ENCODE measurements at places on chromosomes 11 and 22. TPM values are rescaled to one million over a fixed set of nuclear protein-coding genes. Genes with fewer than 3 reads are reported as not detected.

DNA sequence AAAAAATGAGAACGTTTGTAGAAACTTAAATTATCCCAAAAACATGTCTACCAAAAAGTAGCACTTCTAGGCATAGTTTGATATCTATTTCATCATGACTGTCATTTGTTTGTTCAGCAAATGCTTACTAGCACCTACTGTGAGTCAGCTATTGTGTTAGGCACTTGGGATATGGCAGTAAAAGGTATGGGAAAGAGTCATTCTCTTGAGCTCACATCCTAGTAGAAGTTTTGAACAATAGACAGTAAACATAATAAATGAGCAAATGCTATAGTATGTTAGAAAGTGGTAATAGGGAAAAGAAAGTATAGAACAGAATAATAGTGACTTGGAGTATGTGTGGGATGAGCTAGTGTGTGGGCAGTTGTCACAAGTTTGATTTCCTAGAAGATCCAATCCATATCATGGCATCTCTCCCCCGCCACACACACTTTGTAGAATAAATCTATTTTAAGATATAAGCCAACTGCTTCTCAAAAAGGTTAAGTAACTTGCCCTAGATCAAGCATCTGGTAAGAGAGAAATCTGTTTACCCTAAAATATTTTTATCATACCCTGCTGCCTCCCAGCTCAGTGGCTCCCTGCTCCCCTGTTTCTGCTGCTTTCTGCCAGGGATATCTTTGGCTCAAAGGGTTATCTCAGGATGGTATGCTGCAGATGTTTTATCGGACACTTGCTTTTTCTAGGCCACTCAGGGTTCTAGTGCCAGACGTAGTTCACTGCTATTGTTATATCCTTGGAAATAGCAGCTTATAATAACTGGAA is 129.7 kb downstream of the NCAM1 start:
- no peak for DNase-seq

GRCh38 chr11:109794501-109794900 is 298.7 kb upstream of the ZC3H12C start:
- no peak for DNase-seq

- DNase-seq = no peak
Measured at GRCh38 chr11:122176651-122177050, 60.6 kb upstream of the BLID start.

GRCh38 chr11:119671561-119672015 is 57.4 kb downstream of the NECTIN1 start:
- peak; percentile 27 for DNase-seq

GRCh38 chr22:19745155-19746101 is 15.2 kb upstream of the TBX1 start:
- peak; percentile 50 for DNase-seq

DNA sequence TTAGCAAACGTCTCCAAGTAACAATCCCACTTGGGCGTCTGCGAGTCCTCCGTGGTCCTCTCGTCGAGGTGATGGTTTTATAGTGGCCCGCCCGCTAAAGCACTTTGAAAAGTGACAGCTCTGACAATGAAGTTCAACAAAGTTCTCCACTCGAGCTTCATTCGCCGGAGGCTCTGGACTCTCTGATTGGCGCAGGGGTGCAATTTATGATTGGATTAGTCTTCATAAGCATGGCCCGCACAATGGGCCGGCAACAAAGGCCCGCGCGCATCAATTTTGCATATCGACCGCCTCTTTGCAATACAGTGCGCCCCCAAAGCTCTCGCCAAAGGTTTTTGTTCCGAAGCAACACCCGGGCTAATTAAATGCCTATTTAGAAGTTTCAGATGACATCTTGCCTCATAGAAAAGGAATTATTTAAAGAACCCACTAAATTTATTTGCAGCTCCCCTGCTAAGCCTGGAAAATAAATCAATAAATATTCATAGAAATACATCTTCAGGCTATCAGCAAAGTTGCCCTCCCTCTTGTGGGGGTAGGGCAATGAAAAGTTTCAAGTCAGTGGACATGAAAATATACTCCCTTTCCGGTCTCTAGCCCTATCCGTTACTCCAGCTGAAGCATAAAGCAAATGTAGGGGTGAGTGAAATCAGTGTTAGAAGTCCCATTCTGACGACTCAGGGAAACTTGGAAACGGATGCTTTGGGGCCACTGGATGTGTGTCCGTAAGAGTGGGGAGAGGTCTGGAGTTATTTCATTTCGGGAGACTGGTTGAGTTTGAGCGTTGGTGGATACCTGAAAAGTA is at the start of gene DBX1:
Gene DBX1, minus strand, starts transcription at position 51 of the 805 bp plus-strand sequence. CDS start 151 bp downstream, outside the sequence.
- DNase-seq = no peak

- no peak for DNase-seq
Measured at GRCh38 chr11:70528046-70528793, 129.9 kb downstream of the CTTN start.

DNA sequence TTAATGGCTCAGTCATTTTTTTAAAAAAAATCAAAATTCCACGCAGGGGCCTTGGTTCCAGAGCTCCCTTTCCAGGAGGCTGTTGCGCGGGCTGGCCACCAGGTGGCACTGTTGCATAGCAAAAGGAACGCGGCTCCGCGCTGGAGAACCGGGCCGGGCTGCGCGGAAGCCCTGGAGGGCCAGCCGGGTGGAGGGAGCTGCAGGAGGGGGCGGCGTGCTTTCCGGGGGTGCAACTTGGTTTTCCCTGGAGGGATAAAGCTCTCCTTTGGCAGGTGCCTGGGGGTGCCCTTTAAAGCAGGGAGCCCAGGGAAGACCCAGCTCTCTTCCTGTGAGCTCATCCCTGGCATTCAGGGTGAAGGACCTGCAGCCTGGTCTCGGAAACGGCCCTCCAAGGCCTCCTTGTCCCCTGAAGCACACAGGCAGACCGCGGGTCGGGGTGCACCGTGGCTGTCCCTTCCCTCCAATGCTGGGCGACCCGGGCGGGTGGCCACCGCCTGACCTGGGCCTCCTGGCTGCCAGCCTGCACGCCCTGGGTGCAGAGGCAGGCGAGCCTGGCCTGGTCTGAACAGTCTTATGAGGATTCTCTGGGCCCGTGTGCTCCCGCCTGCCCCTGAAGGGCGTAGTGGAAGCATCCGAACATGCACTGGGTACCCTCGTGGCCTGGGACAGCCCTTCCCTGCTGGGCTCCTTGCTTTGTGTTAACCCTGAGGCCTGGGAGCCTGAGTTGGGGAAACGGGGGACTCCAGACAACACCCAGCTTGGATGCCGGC is 23.4 kb downstream of the KRTAP5-5 start:
- DNase-seq = peak; percentile 48

DNA sequence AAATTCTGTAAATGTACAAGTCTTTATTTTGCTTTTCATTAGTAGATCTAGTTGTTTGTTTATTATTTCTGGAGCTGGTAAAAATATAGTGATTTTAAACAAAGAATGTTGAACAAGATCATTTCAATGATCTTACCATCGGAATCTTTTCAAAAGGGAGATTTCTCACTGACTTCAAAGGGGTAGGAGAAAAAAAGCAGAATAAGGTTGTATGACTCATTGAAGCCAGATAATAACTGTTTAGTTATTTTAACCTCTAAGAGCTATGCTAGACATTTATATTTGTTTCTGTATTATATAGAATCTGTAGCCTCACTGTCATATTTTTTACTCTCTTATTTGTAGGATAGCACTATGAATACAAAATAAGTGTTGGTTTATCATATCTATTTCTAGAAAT is 8.1 kb upstream of the PDE3B start:
- DNase-seq = no peak

GRCh38 chr11:103928802-103929161 is 107.7 kb upstream of the DDI1 start:
- DNase-seq = no peak

DNA sequence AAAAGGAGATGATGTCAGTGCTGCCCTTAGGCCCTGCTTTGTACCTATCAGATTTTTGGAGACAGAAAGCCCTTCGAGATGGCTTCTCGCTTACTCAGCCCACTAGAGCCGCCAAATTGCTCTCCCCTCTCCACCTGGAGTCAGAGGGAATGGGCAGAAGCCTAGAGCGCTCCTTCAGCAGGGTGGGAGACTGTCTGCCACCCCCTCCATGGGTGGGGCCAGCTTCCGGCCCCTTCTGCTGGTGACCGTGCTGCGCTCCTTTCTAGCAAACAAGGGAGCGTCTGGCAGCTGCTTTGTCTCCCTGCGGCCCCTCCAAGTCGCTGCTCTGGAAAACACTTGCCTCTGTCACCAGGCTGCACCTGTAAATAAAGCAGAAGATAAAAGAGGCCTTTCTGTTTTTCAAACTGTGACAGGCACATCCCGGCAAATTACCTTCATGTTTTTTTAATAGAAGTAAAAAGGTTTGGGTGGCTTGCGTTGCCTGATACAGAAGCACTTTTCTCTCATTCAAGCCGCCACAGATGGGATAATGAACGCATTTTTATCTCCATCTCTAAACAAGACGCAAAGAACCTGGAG is 145.7 kb upstream of the NECTIN1 start:
- no peak for DNase-seq

DNA sequence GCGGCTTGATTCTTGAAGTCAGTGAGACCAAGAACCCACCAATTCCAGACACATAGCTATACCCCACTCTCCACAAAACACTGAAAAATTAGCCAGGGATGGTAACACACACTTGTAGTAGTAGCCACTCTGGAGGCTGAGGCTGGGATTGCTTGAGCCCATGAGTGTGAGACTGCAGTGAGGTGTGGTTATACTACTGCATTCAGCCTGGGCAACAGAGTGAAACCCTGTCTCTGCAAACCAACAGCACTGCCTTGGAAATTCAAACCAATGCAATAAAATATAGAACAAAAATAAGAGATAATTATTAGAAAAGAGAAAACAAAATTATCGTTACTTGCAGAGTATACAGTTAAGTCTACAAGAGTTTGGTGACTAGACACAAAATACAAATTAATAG is 20.2 kb upstream of the PRDM10 start:
- peak; percentile 40 for DNase-seq

GRCh38 chr11:86117712-86118063 is 48.8 kb upstream of the PICALM start:
- DNase-seq = no peak

- DNase-seq = no peak
Measured at GRCh38 chr11:34205326-34206035, 100.1 kb downstream of the NAT10 start.

DNA sequence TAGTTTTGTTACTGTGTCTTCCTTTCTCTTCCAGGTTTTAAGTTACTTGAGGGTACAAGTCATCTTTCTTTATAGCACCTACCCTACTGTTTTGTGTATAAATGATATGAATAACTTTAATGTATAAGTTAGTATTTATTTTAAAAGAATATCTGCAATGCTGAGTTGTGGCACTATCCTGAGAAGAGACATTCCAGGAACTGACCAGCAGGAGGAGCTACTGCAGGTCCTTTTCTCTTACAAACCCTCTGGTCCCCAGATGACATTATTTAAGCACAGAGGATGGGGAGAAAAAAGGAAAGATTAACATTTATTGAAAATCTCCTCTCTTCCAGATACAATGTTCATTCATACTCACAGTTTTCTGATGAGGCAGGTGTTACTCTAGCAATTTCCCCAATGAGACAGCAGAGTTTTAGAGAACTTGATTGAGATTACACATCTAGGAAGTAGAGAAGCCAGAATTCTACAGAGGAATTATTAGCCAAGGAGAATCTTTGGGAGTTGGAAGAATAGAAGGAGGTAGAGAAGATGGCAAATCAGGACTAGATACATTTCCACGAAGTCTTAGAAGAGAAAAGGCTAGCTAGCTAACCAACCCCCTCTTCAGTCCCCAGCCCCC is 541.2 kb upstream of the API5 start:
- DNase-seq = no peak

- peak; percentile 50 for DNase-seq
Measured at GRCh38 chr22:31044262-31044861, 36.8 kb upstream of the SMTN start.

DNA sequence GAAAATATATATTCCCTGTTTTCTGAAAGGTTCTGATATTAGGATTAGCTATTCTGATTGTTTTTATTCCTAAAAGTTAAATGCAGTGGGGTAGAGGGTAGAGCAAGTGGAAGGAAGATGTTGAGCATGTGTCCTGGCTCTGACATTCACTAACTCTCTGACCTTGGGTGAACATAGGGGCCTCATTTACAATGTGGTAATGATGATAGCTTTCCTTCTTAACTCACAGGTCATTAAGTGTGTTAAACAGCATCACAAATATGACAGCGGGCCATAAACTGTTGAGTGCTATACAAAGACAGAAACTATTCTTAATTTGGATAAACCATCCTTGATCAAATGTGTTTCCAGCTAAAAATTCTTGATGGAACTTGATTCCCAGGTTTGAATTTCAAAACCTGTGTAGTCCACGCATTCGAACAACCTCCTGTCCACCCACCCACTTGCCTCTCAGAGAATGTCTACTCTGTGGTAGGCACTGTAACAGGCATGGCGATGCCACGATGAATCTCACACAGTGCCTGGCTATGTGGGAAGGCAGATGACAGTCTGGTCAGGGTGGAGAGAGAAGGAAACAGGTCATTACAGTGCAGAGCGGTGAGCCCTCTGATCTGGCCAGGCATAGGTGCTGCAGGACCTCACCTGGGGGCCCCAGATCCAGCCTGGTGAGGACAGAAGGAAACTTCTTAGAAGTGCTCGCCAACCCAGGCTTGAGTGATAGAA is 19.3 kb upstream of the PEX26 start:
- DNase-seq = no peak

DNA sequence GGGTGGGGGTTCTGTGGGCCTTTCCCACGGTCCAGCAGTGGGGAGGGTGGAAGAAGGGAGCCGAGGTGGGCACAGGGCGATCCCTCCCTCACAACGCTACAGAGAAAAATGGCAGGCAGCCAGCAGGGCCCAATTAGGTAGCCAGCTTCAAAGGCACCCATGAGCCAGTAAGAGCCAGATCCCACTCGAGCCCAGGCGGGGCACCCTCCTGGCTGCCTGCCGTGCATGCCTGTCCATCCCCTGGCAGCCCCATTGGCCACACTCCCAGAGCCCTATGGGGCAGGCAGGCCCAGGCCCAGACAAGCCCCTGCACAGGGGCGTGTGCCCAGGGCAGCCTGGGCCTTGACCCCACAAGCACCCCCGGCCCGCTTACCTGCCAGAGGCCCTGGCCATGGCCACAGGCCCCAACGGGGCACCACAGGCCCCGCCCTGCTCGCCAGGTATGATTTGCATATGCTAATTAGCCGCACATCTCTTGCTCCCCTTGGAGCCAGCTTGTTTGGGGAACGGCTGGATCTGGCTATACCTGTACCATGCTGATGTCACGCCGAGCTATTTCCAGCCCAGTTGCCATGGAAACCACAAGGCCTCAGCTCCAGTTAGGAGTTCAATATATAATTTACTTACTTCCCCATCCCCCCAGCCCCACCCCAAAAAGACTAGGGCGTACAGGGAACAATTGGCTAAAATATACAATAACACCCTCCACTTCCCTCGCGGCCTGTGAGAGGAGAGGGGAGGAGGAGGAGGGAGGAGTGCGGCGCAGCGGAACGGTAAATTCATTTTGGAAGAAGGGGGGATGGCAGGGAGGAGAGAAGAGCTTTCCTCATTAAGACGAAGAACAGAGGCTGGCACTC is 47.5 kb upstream of the TCF20 start:
- peak; percentile 67 for DNase-seq

Gene OR51I1
- not detected for total RNA-seq

Gene SEC14L2
- total RNA-seq = 16.3 TPM

Gene SEC14L3
- not detected for total RNA-seq

Gene BATF2
- total RNA-seq = not detected

Gene CCDC89
- not detected for total RNA-seq

All from MG63 (cell line).